CD4-positive, alpha-beta T cell treated with Interleukin-15 for 4 hours (primary cell): ENCODE measurements at places on chromosomes 16 and 17.

GRCh38 chr17:64275016-64275415 lies 12.0 kb upstream of the TEX2 start:
- DNase-seq, result no peak

DNA sequence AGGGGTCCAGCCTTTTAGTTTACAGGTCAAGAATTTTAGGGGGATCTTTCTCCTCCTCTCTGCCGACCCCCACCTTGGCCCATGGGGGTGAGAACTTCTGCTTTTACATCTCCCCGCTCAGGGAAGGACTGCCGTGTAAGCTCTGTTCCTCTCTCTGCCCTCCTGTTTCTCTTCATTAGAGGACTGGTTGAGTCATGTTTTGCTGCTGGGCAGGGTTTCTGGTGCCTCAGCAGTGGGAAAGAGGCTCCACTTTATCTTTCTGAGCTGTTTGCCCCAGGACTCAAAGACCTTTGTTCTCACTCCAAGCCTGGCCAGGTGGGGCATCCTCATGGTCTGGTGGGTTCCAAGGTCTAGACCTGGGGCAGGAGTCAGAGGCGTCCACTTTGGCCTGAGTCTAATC lies 93.0 kb downstream of the UTP18 start:
- DNase-seq, result no peak

GRCh38 chr17:11506635-11507034 lies 91.6 kb upstream of the DNAH9 start:
- DNase-seq, result no peak

DNA sequence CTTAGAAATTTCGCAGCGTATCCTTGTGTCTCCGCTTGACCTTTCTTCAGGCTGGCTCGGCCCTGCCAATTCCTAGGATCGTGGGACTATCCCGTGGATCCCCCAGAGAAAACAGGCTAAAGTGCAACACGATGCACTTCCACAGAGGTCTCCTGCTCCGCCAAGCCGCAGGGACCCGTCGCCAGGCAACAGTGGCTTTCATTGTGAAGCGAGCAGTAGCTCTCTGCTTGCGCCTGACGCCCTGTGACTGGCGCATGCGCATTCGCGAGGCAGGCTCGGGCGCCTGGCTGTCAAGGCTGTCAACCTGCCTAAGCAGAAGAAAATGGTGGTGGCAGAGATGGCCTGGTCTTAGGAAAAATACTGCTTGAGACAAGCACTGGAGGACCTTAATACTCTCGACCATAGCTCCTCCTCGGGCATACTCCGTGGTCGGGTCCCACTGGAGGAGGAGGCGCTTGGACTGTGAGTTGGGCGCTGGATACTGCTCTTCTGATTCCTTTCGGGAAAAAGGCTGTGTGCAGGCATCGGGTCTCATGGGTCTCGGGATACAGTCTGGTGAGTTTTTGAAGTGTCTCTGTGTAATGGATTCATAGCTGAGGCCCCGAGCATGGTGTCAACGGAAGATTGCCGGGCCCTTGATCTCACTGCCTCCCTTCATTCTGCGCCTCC lies 2336.1 kb downstream of the TP53TG3F start:
- no peak for DNase-seq

- no peak for DNase-seq
Observed at GRCh38 chr16:75458029-75458428, 6.5 kb downstream of the TMEM170A start.

GRCh38 chr16:52634104-52634503 lies 87.2 kb upstream of the TOX3 start:
- DNase-seq, result no peak

- DNase-seq, result no peak
Observed at GRCh38 chr16:53103811-53104210, 49.0 kb downstream of the CHD9 start.

- no peak for DNase-seq
Observed at GRCh38 chr17:73432624-73433190, 120.9 kb upstream of the CDC42EP4 start.
